Testis (tissue), 5 donors: ENCODE measurements at places on chromosomes 12 and 14. TPM values are rescaled to one million over a fixed set of nuclear protein-coding genes. Genes with fewer than 3 reads are reported as not detected.

Gene KCNA5
- 0.79 TPM for total RNA-seq

Gene OSBPL8
- 64.3 TPM for total RNA-seq

Gene NKX2-1
- 0.79 TPM for total RNA-seq

Gene CLMN
- total RNA-seq, result 68.0 TPM

Gene MMP17
- total RNA-seq, result 16.1 TPM

Gene CELA1
- 0.50 TPM for total RNA-seq

Gene TUBA1A
- total RNA-seq, result 156 TPM

Gene PTPN21
- 47.2 TPM for total RNA-seq

Gene HSP90AA1
- 638 TPM for total RNA-seq

Gene NANOG
- 1.1 TPM for total RNA-seq

Gene KCNH5
- total RNA-seq, result 0.93 TPM

Gene APOLD1
- total RNA-seq, result 9.2 TPM

Gene POTEG
- total RNA-seq, result 47.9 TPM

Gene MMP19
- 1.3 TPM for total RNA-seq

Gene DHRS2
- 3.3 TPM for total RNA-seq

Gene AKAP6
- 26.6 TPM for total RNA-seq

Gene FITM1
- 2.2 TPM for total RNA-seq

Gene ART4
- total RNA-seq, result 1.4 TPM

Gene METTL3
- 65.7 TPM for total RNA-seq

Gene RPL10L
- total RNA-seq, result 68.8 TPM

Gene SYCP3
- total RNA-seq, result 69.4 TPM

Gene B4GALNT3
- total RNA-seq, result 24.3 TPM

Gene CMA1
- not detected for total RNA-seq

Gene ARF3
- total RNA-seq, result 92.9 TPM

Gene SERPINA1
- 1.0 TPM for total RNA-seq

Gene NAV3
- 20.0 TPM for total RNA-seq

Gene RAD51AP1
- 17.0 TPM for total RNA-seq

Gene PLCZ1
- 13.4 TPM for total RNA-seq

Gene KRT83
- total RNA-seq, result 0.39 TPM

Gene JPH4
- 3.9 TPM for total RNA-seq

Gene UNG
- total RNA-seq, result 81.5 TPM

Gene ASCL1
- total RNA-seq, result 0.25 TPM

Gene GLS2
- total RNA-seq, result 4.7 TPM

Gene DLK1
- total RNA-seq, result 109 TPM

Gene GYS2
- total RNA-seq, result not detected

Gene EIF2S3B
- total RNA-seq, result 3.9 TPM

Gene TRHDE
- 8.5 TPM for total RNA-seq
